ENCODE measurements at places on chromosomes 12 and 14.

DNA sequence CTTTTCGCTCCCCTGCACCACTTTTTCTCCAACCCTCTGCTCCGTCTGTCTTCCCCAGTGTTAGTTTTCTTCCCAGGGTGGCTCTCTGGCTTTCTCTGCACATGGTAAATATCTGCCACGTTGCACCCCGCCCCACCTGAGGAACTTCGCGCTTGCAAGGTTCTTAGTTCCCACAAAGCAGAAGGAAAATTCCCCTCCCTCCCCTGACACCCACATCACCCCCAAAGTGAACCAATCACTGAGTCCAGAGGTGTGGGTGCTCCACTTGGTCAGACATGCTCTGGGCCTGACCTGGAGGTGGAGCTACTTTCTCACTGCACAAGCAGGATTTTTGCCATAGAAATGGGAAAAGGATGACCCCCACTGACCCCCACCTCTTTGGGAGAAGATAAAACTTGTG is 415.0 kb downstream of the FUT8 start:
- no peak for DNase-seq

DNA sequence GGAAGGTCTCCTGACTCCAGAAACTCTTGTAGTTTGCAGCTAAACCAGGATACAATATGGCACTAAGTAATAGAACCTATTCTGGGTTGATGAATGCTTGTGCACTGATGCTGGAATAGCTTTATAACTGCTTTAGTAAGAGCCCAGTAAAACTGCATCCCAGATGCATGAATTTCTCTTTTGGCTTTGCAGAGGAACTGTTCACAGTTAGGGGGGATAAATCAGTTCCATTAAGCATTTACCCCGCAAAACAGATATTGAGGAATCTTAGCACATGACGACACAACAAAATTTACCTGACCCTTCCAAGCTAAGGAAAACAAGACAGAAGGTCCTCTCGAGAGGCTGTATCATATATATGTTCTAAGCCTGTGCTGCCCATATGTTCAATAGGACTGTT is 457.4 kb downstream of the FOXG1 start:
- no peak for DNase-seq

- no peak for DNase-seq
Measured at GRCh38 chr14:61280526-61281185, 482 bp downstream of the TMEM30B start.

- DNase-seq, result no peak
Measured at GRCh38 chr12:114414031-114414865, 8.3 kb upstream of the TBX5 start.

- DNase-seq, result no peak
Measured at GRCh38 chr12:28017873-28018255, 45.3 kb upstream of the PTHLH start.

- no peak for DNase-seq
Measured at GRCh38 chr12:5520037-5520436, 88.1 kb downstream of the NTF3 start.

- DNase-seq, result no peak
Measured at GRCh38 chr12:24255920-24256665, 306.6 kb upstream of the SOX5 start.

GRCh38 chr12:26874501-26875296 is 41.7 kb upstream of the ITPR2 start:
- peak; percentile 23 for DNase-seq

GRCh38 chr12:87196321-87196720 is 832.9 kb downstream of the C12orf50 start:
- no peak for DNase-seq

GRCh38 chr12:34287986-34288962 is 266.0 kb downstream of the ALG10 start:
- DNase-seq, result no peak

- no peak for DNase-seq
Measured at GRCh38 chr14:97299661-97300060, 502.5 kb downstream of the VRK1 start.

- no peak for DNase-seq
Measured at GRCh38 chr12:62703011-62703380, 232.0 kb downstream of the PPM1H start.

DNA sequence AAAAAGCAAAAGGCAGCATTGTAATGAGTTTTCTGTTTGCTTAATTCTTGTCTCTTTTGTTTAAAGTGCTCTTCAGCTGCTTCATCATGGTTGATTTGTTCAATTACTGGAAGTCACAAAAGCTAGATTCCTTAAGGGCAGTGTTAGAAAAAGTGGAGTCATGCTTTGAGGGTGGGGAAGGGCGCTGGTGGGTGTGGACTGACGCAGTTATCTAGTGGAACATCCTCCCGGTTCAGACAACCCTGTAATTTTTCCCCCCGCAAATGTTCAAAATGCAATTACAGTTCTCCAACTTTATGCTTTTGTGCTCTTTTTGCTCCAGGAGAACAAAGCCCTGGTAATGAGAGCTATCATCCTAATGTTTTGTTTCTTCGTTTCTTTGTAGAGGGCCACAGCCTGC is 2.1 kb downstream of the AKAP6 start:
- DNase-seq, result no peak

DNA sequence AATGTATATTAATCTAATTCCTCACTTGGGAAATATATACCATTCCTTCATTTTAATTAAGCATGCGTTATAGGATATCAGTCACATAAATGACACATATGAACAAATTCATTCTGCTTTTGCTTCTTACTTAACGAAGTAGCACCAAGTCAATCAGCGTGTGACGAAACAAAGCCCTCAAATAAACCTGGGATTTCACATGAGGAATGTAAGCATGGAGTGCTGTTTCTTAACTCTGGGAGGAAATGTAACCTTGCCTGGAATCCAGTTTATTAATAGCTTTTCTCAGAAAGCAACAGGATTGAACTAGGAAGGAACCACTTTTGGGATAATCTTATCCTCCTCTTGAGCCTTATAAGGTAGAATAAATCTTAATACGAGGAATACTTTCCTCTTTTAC is 72.0 kb downstream of the NIN start:
- no peak for DNase-seq

- DNase-seq, result no peak
Measured at GRCh38 chr14:95935228-95935822, 58.7 kb downstream of the TUNAR start.

DNA sequence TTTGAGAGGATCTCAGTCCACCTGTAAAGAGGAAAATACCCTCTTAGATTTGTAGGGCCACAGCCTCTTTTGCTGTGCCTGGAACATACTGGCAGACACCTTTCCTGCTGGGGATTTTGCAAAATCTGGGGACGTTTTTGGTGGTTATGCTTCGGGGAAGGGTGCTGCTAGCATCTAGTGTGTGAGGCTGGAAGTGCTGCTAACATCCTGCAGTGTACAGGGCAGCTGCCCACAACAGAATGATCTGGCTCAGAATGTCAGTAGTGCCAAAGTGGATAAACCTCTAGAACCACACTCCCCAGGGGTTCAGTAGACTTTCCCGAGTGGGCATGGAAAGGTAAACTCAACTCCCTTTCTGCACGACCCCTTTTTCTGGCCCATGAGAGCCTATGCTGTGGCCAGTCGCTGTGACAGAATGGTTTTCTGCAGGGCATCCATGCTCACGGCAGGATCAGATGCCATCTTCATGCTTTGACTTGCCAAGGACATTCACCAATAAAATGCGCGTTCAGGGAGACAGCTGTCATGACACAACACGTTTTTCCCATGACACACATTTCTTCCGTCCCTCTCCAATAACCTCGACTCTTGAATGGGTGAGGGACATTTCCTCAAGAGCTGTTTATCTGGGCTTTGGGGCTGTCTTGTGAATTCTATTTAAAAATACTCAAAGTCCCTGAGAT is 240.9 kb downstream of the RGS6 start:
- DNase-seq, result no peak

GRCh38 chr14:78701246-78701645 is 531.1 kb downstream of the NRXN3 start:
- no peak for DNase-seq

DNA sequence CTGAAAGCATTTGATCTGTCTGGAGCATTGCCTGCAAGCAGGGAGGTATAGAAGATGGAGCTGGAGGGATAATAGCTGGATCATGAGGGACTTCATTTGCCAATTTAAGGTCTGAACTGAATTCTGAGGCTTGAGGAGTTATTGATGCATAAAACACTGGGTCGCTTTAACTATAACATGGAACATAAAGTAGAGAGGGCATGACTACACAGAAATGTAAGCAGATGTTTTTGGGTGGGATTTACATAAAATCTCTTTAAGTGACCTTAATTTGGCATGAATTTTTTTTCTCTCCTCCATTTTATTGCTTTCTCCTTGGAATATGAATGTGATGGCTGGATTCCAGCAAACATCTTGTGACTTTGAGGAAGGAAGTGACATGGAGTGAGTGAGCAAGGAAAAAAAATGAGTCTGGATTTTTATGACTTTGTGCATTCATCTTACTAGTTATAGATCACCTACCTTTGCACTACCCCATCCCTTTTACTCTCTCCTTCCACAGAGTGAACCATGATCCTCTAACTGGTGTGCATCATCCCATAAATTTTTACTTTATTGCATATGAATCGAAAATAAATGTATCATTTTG is 356.0 kb downstream of the DUSP6 start:
- no peak for DNase-seq

- DNase-seq, result no peak
Measured at GRCh38 chr12:71636704-71637115, 26.9 kb downstream of the ZFC3H1 start.

DNA sequence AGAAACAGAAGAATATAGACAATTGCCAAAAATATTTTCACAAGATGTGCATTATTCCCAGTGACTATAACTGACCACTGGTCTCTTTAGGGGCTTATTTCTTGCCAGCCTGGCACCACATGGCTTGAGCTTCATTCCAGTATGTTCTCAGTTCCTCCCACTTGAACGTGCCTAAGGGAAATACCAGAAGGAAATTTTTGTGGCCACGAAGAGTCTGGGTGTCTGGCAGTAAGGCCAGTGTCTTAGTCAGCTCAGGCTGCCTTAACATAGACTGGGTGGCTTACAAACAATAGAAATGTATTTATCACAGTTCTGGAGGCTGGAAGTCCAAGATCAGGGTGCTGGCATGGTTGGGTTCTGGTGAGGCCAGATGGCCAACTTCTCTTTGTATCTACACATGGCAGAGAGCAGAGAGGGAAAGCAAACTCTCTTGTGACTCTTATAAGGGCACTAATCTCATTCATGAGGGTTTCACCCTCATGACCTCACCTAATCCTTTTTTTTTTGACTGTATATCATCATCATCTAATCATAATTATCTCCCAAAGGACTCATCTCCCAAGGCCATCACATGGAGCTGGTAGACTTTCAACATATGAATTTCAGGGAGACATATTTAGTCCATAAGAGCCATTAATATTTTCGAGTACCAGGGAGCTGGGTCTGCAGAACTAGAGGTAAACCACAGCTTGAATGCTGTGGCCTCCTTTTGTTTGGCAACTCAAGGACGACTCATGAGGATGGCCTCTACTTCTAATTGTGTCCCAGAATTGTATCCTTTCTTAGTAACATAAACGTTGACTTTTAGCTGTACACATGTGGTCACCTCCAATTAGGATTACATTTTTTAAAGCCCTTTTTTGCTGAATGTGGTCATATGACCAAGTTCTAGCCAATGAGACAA is 5.1 kb upstream of the SMOC1 start:
- no peak for DNase-seq

GRCh38 chr12:64178122-64178521 is 44.0 kb downstream of the KICS2 start:
- no peak for DNase-seq

DNA sequence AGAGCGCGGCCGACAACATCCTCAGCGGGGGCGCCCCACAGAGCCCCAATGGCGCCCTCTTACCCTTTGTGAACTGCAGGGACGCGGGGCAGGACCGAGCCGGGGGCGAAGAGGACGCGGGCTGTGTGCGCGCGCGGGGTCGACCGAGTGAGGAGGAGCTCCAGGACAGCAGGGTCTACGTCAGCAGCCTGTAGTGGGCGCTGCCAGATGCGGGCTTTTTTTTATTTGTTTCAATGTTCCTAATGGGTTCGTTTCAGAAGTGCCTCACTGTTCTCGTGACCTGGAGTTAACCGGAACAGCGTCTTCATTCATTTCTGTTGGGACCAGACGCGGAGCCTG is 103.8 kb upstream of the FKBP4 start:
- no peak for DNase-seq

- DNase-seq, result no peak
Measured at GRCh38 chr12:27996761-27997160, 24.2 kb upstream of the PTHLH start.

- DNase-seq, result no peak
Measured at GRCh38 chr12:6285532-6286306, 24.8 kb upstream of the PLEKHG6 start.

- no peak for DNase-seq
Measured at GRCh38 chr12:104519190-104520019, 62.7 kb downstream of the CHST11 start.

GRCh38 chr12:52243259-52243855 is 10.3 kb downstream of the KRT7 start:
- DNase-seq, result no peak

DNA sequence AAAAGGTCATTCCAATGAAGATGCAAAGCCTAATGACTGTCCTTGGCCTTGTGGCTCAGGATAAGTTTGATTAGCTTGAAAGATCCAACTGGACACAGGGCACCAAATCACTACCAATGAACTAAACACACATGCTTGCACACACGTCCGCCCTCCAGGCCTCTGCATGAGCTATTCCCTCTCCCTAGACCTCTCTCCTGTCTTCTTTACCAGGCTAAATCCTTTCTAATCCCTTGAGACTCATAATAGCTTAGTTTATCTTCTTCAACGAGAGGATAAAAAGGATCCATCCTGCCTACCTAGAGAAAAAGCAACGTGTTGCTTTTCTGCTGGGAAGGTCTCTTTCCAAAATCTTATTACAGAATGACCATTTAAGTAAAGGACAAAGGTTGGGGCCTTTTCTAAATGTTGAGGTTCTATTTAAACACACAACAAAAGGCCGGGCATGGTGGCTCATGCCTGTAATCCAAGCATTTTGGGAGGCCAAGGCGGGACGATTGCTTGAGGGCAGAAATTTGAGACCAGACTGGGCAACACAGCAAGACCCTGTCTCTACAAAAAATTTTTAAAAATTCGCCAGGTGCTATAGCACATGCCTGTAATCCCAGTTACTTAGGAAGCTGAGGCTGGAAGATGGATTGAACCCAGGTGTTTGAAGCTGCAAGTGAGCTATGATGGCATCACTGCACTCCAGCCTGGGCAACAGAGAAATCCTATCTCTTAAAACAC is 22.4 kb downstream of the PXN start:
- DNase-seq, result no peak

DNA sequence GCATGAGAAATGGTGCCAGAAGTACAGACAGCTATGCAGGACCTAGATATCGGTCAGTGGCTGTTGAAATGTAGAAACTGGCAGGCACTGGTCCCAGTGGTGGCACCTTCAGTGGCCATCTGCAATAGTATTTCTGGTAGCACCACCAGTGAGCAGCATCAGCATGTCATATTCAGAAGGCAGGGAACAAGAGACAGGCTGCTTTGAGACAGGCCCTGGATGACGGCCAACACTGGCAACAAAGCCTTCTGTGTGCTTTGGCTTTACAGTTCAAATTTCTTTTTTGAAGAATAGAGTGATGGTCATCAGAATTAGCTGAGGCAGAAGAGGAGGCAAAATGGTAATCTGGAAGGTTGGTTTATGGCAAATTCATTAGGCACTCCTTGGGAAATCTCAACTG is 273.4 kb upstream of the SLC16A7 start:
- no peak for DNase-seq

All from GM18507 (cell line).